Stimulated activated naive CD4-positive, alpha-beta T cell (primary cell): ENCODE measurements at places on chromosomes 7 and 10.

DNA sequence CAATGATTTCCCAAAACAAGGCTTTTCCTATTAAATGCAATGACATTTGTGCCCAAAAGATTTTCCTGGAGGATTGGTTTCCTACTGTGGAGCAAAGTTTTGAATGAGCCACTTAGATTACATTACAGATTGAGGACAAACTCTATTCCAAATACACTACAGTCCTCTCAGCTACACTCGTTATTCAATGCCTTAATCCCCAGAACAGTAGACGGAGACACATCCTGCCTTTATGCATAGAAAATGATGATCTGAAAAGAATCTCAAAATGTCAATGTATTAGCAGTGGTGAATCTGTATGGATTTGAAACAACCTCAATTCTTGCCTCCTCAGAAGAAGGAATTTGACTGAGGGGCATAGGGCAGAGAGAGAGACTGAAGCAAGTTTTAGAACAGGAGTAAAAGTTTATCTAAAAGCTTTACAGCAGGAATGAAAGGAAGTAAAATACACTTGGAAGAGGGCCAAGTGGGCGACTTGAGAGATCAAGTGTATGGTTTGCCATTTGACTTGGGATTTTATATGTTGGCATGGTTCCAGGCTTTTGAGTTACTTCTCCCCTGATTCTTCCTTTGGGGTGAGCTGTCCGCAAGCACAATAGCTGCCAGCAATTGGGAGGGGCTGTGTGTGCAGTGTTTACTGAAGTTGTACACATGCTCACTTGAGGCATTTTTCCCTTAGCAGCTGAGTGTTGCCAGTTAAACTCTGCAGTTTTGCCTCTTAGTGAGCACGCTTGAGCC lies 891.9 kb upstream of the MBL2 start:
- DNase-seq: no peak

DNA sequence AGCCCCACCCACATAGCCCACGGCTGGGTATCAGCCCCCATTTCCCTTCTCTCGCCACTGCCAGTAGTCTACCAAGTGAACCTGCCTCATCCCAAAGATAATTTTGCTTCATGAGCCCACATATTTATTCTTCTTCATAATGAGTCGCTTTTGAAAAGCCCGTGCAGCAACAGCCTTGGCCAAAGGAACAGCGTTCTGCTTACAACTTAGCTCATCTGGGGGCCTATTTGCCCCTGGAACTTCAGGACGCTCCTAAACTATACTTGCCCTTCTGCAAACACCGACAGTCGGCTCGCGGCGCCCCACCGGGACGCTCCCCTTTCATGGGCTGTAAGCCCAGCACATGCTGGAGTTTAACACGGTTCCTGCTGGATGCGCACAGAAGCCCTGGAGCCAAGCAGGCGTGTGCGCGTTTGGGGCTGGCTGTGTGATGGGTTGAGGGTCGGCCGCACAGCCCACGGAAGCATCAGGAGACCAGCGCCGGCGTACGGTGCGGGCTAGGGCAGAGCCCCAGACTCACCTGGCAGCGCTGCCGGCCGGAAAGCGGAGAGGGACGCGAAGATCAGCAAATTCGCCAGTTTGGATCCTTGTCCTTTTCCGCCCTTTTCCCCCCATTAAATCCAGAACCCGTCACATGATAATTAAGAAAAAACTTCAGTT lies 370 bp downstream of the TMEM60 start:
- DNase-seq: no peak

GRCh38 chr7:49371771-49372170 lies 401.7 kb upstream of the VWC2 start:
- DNase-seq: no peak

DNA sequence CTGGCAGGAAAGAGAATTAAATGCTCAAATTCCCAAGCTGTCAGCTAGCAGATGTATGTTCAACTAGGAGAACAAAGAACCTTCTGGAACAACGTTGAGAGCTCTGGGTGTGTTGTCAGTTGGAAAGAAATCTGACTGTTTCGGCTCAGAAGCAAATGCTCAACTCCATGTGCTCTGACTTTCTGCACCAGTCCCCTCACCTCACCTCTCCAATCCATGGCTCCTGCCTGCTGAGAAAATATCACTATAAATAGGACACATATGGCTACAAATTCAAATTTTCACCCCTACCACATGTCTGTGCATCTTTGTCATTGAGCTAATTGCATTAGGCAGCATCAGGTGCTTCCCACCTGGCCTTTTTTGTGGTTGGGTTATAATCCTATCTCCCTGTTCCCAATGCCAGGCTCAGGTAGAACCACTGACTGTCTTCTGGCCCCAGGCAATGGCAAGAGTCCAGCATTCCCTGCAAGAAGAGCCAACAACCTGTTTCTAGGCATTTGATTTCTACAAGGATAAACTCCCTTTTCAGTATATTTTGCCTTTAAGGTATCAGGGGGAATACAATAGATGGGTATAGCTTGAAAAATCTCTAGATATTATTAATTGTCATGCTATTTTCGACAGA lies 142.6 kb upstream of the LSM8 start:
- DNase-seq: no peak

DNA sequence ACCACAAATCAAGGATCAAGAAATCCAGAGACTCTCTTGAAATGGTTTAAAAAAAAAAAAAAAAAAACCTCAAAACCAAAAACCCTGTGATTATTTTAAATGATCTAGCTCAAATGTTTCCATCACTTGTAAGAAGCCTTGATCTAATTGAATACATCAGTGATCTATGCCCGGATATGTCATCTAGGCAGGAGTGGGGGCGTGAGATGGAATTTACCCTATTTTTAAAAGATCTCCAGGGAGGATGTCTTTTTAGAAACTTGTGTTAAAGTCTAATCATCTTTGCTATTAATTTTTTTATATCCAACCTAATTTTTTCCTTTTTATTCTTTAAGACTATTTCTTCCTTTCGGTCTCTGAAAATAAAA lies 101.4 kb upstream of the PDLIM1 start:
- DNase-seq: no peak

DNA sequence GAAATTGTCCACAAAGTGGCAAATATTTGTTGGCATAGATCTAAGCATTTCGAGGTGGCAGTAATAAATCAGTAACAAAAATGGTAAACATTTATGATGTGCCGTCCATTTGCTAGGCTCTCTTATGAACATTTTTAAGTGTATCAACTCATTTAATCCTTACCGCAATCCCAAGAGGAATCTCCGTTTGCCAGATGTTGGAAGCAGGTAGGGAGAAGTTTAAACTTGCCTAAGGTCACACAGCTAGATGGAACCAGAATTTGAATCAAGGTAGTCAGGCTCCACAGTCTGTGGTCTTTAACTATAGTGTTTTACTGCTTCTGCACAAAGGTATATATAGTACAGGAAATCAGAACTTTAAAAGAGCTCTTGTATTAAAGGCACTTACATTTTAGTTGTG lies 2.6 kb downstream of the MKLN1 start:
- no peak for DNase-seq

DNA sequence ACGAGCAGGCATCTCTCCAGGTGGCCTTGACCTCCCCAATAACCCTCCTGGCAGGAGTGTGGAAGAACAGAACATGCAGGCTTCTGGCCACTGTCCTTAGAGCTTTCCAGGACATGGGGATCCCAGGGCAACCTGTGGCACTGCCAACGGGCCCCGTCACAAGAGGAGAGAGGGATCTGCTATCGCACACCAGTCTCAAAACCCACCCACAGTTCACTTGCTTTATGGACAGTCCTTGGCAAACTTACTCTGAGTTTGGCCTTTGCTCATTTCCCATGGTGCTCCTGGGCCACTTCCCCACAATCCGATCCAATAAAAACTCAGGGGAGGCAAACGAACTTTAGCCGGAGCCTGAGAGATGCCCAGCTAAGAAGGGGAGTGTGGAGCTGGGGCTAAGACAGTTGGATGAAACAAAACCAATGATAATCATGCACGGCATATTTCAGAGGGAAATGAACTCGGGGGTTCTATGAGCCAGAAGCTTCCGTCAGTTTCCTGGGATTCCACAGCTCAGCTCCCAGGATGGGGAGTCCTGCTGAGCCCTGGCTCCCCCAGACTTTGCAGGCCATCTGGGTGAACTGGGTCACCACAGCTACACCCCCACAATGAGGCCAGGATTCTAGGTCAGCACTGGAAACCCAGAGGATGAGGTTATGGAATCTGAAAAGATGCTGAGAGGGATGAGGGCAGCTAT lies 158.4 kb downstream of the NEURL1 start:
- no peak for DNase-seq

DNA sequence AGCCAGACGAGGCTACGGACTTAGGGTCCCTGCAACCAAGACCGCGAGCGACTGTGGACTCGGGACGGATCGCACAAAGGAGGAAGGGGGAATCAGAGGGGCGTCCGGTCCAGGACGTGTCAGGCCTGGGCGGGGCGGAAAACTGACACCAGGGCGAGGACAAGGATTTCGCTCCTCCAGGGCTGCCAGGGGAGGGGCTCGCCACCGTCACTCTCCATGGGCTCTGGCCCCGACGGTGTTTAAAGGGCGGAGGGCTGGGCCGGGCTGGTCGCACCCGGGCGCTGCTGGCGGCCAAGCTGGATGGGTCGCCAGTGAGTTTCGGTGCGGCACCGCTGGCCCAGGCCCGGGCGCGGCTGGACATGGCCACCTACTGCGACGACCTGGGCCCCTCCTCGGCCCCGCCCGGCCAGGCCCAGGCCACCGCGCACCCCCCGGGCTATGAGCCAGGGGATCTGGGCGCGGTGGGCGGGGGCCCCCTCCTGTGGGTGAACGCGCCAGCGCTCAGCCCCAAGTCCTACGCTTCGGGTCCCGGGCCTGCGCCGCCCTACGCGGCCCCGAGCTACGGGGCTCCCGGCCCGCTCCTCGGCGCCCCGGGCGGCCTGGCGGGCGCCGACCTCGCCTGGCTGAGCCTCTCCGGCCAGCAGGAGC lies at the start of gene FOXI2:
FOXI2 (plus strand) TSS at position 271 of the 648 bp plus-strand sequence; CDS start at position 360, 89 bp downstream.
- DNase-seq: no peak
